ENCODE measurements at places on chromosomes 5 and 9.
A peak's percentile ranks its signal among the peaks of the same experiment; 100 is the strongest.

- no peak for DNase-seq
Observed at GRCh38 chr5:93153461-93153860, 427.6 kb downstream of the NR2F1-AS1 start.

DNA sequence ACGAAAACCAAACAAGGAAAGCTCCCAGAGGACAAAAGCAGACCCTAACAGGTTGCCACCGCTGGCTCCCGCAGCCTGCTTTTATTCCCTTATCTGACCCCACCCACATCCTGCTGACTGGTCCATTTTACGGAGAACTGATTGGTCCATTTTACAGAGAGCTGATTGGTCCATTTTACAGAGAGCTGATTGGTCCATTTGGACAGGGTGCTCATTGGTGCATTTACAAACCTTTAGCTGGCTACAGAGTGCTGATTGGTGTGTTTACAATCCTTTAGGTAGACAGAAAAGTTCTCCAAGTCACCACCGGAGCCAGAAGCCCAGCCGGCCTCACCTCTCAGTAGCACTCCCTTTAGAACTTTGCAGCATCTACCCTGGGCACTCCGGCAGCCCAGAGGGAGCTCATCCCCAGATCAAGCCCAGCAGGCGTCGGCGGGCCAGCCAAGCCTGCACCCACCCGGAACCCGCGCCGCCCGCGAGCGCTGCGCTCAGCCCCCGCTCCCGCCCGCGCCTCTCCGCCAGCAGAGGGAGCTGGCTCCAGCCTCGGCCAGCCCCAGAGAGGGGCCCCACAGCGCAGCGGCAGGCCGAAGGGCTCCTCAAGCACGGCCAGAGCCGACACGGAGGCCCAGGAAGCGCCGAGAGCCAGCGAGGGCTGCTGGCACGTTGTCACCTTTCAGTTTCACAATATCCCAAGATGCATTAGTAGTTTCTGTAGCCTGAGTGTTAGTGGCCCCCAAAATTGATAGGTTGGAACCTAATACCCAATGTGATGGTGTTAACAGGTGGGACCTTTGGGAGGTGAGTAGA, 35.3 kb upstream of the CLPTM1L start:
- peak; percentile 17 for DNase-seq

DNA sequence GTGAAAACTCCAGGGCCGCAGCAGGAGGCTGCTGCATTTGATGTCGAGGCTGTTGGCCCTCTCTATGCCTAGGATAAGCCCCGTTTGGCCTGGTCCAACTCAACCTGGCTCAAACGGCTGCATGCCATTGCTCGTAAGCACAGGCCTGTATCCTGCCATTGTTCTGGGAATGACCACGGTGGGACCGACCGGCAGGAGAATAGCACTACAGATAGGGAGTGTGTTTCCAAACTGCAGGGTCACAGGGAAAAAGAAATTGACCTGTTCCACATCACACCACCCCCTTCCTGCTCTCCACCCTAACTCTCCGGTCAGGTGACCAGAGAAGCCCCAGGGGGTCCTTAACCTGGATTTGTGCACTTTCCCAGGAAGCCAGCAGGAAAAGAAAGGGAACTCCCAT, 278.7 kb upstream of the KLF4 start:
- DNase-seq, result no peak

GRCh38 chr5:65334077-65334476, 147.6 kb downstream of the ADAMTS6 start:
- no peak for DNase-seq

- no peak for DNase-seq
Observed at GRCh38 chr5:151708126-151708525, 21.4 kb upstream of the SPARC start.

DNA sequence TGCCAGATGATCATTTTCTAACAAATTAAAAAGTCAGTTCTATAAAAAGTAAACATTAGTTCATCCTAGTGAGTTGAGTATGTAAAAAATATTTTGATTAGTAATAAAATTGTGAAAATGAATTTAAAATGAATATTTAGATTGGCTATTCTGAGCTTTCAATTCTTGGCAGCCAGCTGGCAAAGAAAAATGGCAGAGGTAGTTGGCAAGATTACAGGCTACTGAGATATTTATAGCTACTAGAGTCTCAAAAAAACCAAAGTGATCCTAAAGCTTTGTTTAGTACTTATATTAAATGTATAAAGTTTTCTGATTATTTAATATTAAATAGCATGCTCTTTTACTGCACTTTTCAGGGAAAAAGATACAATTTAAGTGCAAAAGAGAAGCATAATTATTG, 25.0 kb downstream of the SGTB start:
- DNase-seq, result no peak

DNA sequence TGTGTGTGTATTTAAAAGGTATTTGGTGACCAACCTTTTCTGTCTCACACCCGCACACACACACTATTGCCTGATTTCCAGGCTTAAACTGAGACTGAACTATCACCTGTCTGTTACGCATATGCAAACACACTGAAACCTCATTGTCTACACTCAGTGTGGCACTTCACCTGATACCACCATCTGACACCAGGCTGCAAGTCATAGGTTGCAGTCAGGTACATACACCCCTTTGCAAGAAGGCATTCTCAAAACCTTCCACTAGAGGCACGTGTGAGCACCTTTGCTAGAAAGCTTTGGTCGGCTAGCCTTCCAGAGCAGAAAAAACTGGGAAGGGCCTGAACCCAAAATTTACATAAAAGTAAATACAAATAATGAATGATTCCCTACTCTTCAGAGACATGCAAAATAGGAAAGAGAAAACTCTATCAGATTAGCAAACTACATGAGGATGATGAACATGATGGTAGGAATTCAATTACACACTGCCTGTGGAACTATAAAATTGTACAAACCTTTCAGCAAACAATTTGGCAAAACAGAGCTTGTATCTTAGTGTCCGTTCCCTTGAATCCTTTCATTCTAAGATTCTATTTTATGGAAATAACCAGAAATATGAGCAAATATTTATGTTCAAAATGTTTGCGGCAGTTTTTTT, 5.9 kb upstream of the FOXD1 start:
- DNase-seq, result peak; percentile 90

- DNase-seq, result no peak
Observed at GRCh38 chr9:120344230-120344629, 235.7 kb downstream of the CDK5RAP2 start.

DNA sequence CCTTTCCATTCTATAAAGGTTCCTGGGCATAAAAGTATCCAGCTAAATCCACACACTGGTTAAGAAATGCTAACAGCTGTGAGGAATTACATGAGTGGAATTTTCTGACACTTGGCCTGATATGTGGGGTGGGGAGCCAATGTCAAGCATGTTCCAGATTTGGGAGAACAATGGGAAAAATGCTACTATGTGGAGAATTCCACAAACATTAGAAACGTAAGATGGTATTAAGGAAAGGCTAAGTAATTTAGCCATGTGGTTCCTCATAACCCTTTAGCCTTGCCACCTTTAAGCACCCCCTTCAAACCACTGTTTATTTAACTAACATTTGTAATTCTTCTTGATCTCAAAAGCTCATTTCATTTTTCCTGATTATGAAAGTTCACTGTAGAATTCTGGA, 149.2 kb downstream of the GNA14 start:
- no peak for DNase-seq

DNA sequence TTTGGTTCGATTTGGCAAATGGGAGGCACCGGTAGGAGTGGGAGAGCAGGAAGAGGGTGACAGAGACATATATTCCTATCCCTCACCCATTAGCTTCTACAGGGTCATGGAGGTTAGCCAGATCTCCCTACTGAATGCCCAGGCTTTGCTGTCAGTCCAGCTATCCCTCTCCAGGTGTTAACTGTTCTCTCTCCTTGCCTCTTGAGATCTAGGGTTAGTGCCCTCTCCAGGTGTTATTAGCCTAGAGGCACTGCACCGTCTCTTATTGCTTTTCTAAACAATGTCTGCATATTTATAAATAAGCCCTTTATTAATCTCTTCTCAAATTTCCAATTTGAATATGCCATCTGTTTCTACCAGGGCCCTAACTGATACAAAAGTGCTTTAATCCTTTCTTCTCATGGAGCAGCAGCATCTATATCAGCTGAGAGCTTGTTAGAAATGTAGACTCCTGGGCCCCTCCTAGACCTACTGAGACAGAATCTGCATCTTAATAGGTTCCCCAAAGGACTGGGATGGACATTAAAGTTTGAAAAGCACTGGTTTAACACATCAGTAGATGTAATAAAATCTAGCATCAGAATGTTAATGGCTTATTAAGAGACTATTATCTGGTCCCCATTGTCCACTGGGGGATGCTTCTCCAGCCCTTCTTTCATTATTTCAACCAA, 322.5 kb upstream of the SLC24A2 start:
- peak; percentile 47 for DNase-seq

DNA sequence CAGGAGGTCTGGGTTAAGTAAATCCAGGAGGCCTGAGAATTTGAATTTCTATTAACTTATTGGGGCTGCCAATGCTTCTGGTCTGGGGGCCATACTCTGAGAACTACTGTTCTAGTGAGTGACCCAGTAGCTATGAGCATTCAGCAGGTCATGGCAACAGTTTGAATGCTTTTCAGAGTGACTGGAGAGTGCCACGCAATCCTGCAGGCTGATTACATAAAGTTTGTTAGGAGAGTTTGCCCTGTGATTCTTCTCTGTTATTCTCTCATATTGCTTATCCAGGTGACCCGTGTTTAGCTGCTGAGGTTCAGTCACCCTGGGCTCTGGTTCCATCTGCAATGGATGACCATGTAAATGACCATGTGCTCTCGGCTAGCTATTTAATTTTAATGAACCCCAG, 22.2 kb upstream of the TMED7 start:
- DNase-seq, result no peak

DNA sequence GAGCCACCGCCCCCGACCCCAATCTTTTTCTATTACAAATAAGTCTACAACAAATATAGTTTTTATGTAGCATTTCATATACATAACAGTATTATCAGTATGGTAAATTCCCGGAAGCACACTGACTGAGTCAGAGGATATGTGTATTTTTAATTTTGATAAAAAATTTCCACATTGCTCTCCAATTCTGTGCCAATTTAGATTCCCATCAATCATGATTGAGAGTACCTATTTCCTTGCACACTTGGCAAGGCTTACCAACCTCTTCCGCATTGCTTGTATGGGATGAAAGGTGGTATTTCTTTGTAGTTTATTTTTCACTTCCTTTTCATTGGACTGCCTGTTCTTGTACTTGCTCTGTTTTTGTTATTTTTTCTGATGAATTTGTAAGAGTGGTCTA, 204.6 kb downstream of the RFX3 start:
- no peak for DNase-seq

DNA sequence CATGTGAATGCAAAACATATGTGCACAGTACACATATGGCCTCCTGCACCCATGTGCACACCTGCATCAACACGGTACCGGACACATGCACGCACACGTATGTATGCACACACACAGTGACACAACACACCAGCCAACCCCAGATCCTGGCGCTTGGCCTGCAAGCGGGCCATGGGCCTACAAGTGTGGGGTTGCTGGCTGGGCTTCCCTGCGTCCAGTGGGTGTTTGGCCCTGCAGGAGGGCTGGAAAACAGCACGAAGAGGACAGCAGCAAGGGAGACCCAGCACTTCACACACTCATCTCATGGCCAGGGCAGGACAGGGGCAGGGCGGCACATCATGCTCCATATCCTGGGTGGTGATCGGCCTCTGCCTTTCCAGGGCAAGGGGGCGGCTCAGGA, 77.7 kb downstream of the COL5A1 start:
- DNase-seq, result no peak

DNA sequence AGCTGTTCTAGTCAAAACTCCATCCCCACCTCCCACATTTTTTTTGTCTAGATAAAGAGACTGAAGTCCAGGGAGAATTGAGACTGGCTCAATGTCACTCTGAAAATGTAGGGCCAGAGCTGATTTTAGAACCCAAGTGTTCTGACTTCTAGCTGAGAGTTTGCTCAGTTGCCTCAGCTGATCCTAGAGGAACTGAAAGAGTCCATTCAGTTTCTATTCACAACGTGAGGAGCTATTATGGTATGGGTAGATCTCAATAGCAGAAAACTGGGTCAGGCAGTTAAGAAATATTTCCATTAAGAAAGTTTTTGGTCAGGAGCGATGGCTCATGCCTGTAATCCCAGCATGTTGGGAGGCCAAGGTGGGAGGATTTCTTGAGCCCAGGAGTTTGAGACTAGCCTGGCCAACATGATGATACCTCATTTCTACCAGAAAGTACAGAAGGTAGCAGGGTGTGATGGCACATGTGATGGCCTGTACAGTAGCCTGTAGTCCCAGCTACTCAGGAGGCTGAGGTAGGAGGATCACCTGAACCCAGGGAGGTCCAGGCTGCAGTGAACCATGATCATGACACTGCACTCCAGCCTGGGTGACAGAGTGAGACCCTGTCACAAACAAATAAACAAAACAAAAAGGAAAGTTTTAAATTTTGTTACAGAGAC, 61.7 kb downstream of the GLRA1 start:
- no peak for DNase-seq

GRCh38 chr5:15117688-15118087, 246.1 kb upstream of the ANKH start:
- no peak for DNase-seq

GRCh38 chr5:14465776-14466175, 115.8 kb upstream of the OTULINL start:
- DNase-seq, result no peak

GRCh38 chr9:125240649-125240999, 519 bp downstream of the HSPA5 start:
- no peak for DNase-seq

GRCh38 chr9:35746583-35746982, 2.4 kb downstream of the GBA2 start:
- no peak for DNase-seq

- no peak for DNase-seq
Observed at GRCh38 chr5:128328007-128328406, 210.0 kb downstream of the FBN2 start.

- no peak for DNase-seq
Observed at GRCh38 chr5:162392336-162392735, 324.8 kb downstream of the GABRG2 start.

DNA sequence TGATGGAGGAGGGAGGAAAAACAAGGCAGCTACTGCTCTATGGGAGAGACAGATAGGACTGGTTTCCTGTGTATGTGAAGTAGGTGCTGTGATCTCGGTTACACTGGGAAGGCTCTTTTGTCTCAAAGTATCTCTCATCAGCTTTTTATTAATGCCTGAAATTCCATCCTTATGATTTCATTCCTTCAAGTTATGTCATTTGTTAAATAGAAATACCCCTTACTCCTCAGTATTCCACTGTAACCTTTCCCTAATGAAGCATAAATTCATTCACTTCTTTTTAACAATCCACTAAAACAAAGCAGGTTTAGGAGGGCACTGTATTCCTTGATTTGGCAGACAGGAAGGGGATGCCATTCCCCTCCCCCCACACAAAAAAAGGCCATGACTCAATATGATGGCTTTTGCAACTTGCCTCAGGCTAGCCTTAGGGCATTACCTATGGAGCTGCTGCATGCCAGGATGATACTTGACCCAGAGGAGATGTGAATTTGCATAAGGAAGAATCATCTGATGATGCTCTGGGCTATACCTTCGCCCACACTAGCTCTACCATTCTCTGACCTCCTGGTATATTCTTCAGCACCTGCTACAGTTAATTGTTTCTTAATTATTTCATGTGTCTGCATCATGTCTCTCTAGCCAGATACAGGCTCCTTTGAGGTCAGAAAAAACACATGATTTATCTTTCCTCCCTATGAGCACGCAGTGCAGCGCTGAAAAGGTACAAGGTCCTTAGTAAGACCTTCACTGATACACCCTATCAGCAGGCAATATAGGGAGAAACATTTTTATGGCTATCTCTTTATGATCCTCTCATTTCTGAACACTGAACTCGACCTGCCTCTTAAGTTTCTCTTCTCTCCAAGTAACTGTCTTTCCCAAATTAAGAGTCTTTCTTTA, 26.3 kb downstream of the NR3C1 start:
- DNase-seq, result peak; percentile 35

- no peak for DNase-seq
Observed at GRCh38 chr5:77170-77501, 14.8 kb upstream of the PLEKHG4B start.

- no peak for DNase-seq
Observed at GRCh38 chr5:83552275-83552674, 80.7 kb downstream of the VCAN start.
